ENCODE measurements at places on chromosomes 1 and 21.

- no peak for DNase-seq
Measured at GRCh38 chr1:43843684-43844083, 89.9 kb upstream of the ARTN start.

- DNase-seq: no peak
Measured at GRCh38 chr1:25690396-25690956, 73.9 kb downstream of the MAN1C1 start.

- DNase-seq: peak; percentile 28
Measured at GRCh38 chr1:233172201-233172600, 123.3 kb downstream of the PCNX2 start.

GRCh38 chr1:84339503-84339902 is 38.0 kb downstream of the SAMD13 start:
- no peak for DNase-seq

DNA sequence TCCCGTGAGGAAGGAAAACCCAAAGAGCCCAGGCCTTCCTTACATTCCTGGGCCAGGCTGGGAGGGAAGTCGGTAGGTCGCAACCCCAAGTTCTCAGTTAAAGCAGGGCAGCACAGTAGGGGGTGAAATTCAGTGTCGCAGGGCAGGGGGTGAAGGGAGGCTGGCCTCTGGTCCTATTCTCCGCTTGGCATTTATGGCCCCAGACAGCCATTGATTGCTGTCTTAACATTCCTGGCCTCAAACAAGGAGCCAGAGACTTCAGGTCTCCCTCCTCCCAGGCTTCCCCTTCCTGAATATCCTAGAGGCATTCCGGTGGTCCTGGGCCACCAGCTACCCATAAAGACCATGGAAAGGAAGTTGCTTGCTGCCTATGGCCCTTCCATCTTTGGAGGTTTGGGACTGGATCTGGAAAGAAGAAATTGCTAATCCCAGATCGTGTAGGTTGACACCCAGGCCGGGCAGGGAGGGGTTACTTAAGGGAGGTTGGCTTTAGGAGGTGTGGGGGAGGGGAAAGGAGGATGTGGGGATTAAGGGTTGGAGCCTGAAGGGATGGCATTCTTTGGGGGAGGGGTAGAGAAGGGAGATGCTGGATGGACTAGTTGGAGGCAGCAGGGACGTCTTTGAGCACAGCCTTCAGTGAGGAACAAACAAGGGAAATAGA is 1.7 kb downstream of the LIN28A start:
- no peak for DNase-seq

- DNase-seq: peak; percentile 35
Measured at GRCh38 chr1:85463731-85464496, 1.0 kb downstream of the DDAH1 start.

DNA sequence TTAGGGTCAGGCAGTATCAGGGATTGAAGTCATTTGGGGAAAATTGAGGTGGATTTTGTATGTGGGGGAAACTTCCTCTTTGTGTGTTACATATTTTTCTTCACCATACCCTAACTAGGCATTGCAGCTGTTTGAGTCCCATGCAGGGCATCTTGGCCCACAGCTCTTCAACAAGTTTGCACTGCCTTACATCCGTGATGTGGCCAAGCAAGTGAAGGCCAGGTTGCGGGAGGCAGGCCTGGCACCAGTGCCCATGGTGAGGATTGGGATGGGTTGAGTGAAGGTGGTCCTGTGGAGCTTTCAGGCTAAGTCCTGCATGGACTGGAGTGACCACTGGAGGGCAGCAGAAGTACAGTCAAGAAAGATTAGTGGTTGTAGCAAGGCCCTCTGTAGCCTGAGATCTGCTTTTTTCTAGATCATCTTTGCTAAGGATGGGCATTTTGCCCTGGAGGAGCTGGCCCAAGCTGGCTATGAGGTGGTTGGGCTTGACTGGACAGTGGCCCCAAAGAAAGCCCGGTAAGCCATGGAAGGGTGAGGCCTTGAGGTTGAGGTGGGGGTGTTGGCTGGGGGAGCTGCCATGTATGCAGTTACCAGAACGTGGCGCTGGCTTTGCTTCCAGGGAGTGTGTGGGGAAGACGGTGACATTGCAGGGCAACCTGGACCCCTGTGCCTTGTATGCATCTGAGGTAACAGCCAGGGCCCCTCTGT is 2.4 kb downstream of the UROD start:
- peak; percentile 67 for DNase-seq

GRCh38 chr1:7393136-7393535 is 378.0 kb upstream of the VAMP3 start:
- no peak for DNase-seq

GRCh38 chr1:58824753-58825389 is 41.0 kb upstream of the JUN start:
- no peak for DNase-seq

DNA sequence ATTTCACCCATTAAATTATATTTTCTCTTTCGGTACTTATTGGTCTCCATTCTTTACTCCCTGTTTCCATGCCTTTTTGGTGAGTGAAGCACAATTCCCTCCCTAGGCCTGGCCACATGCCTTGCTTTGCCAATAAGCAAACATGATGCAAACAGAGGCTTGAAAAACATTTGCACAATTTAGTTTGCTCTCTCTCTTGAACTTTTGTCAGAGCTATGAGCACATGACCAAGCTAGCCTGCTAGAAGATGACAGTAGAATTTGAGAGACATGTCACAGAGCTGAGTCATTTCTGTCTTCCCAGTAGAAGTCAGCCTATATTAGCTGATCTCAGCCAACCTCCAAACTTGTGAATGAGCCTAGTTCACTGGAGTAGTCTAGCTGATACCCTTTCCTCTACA is 24.6 kb downstream of the ANGPTL3 start:
- peak; percentile 96 for DNase-seq

- DNase-seq: no peak
Measured at GRCh38 chr1:220458936-220459335, 69.0 kb upstream of the MARK1 start.

GRCh38 chr1:66757722-66758240 is 5.5 kb downstream of the DYNLT5 start:
- no peak for DNase-seq

- DNase-seq: no peak
Measured at GRCh38 chr1:27478098-27478497, 11.9 kb downstream of the WASF2 start.

- no peak for DNase-seq
Measured at GRCh38 chr1:196466166-196466565, 142.1 kb downstream of the KCNT2 start.

DNA sequence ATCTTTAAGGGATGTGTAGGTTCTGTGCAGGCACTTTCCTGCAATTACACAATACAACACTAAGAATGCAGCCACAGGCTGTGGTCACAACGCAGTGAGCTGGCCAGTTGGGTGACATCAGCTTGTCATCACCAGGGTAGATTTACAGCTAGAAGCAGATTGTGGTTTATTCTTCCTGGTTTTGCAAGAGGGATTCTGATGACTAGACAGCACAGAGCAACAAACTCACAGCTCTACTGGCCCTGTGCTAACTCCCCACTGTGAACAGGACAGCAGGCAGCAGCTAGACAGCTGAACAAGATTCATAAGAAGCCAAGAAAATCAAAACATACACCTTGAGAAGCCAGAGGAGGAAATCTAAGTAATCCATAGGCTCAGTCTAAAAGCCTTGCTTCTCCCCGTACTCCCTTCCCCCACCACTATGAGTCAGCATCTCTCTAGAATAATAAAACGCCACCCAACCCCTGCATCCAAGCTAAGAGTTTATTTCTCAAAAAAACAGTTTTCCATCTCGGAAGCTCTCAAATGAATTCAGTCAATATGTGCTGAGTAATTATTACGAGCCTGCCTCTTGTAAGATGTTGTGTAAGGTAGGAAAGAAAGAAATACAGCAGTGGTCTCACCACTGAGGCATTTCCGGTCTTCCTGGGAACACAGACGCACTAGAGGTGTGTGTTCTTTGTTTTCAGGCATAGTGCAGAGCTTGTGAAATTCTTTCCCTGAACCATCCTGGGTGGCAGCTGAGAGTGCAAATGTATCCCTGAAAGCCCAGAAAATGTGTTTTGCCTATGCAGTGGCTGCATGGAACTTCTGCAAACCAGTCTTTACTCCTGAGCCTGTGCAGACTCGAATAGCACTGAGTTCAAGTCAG is 162.8 kb downstream of the NTPCR start:
- DNase-seq: peak; percentile 99

GRCh38 chr1:103416681-103417286 is 108.7 kb upstream of the RNPC3 start:
- peak; percentile 2 for DNase-seq

GRCh38 chr1:90710579-90711536 is 6.2 kb downstream of the BARHL2 start:
- DNase-seq: no peak

GRCh38 chr1:97433094-97433823 is 487.6 kb downstream of the DPYD start:
- DNase-seq: peak; percentile 92

All from HCEC 1CT (cell line).